ENCODE measurements at places on chromosomes 6 and 20.

DNA sequence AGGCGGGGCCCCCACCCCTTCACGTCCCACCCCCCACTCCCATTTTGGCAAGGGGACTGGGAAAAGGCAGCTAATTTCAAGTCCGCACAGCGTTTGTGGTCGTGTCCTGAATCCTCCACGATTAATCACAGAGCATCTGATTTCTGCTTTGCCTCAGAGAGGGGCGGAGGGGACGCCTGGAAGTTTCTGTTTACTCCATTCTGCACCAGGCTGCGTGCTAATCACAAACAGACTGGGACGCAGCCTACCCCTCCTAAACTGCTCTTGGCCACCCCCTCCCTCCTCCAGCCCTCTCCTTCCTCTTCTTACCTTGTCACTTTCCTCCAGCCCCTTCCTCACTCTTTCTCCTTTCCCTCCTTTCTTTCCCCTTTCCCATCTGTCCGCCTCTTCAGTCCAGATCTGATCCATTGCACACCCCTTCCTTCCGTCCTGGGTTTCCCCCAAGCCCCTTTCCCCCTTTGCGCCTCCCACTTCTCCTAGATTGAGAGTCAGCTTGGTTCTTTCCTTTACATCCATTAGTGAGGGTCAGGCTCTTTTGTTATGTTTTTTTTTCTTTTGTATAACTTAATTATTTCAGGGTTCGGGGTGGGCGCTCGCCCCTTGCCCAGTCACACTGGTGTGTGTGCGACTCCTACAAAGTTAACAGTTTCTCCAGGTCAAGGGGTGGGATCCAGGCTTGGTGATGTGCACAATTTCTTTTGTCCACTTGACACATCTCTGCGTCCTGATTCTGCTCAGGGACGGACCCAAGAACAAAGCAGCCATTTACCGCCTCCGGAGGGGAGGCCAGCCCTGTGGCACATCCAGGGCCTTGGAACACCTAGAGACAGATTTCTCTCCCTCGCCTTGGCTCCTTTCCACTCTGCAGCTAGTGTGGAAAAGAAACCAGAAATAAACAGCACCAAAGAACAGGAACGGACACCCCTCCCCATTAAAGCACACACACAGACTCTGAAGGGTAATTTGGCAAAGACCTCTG lies 520 bp upstream of the RIPOR3 start:
- no peak for DNase-seq

DNA sequence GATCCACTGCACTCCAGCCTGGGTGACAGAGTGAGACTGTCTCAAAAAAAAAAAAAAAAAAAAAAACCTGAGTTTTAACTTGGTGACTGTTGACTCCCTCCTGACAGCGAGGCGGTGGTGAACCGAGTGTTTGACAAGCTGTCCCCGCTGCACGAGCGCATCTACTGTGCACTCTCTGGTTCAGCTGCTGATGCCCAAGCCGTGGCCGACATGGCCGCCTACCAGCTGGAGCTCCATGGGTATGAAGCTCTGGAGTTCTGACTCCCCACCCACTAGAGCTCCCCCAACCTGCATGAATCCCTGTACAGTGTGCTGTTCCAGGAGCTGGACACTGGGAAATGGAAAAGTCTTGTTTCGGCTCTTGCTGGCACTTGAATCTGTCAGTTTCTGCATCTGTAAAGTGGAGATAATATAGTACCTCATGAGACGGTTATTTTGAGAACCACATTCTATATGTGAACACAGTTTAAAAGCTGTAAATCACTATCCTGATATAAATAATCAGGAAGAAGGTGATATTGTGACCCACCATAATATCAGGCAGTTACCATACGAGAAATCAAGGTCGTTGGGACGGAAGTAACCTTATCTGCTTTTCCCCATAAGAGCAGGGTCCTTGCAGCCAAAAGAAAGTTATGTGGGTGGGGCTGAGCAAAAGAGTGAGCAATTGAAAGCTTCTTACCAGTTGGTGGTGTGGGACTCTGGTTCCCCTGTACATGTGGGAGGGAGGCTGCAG lies 3.3 kb downstream of the PSMB9 start:
- no peak for DNase-seq

- DNase-seq, result no peak
Measured at GRCh38 chr6:30102414-30102969, 10.4 kb downstream of the TRIM31 start.

GRCh38 chr6:54801244-54801643 lies 45.3 kb upstream of the FAM83B start:
- no peak for DNase-seq

DNA sequence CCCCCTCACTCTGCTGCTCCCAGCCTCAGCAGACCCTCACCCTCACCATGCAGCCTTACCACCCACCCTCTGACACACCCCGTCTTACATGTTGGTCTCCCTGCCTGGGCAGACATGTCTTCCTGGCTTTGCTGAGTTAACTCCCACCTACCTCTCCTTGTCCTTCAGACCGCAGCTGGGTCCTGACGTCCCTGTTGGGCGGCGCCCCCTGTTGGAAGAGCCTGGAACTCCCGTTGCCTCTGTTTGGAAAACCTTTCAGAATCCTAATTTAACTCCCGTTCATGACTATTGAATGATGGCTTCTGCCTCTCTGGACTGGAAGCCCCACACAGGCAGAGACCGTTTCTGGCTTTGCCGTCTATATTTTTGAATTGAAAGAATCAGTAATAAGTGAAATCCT lies 245.1 kb downstream of the MYLK4 start:
- DNase-seq, result no peak

DNA sequence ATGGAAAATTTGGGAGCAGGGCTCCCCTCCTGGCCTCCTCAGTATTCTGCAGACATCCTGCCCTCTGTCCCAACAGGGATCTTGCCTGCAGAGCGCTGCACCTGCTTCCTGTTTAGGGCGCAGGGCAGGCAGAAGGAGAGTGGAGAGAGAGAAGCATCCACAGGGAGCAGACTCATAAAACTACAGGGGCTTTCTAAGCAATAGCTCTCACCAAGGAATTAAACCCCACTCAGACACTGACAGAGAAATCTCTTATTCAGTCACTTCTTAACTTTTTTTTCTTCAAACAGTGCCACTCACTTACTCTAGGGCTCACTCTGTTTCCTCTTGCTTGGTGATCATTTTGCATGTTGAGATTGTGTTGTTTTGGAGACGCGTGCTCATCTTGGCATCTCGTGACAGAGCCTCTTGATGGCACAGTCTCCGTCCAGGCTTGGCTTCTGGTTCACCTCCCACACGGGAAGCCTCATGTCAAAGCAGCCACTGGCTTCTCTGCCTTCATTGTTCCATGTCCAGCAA lies 153.1 kb upstream of the INSM1 start:
- no peak for DNase-seq
